Osteoblast (primary cell): ENCODE measurements at places on chromosomes 12 and 14.
A peak's percentile ranks its signal among the peaks of the same experiment; 100 is the strongest.

DNA sequence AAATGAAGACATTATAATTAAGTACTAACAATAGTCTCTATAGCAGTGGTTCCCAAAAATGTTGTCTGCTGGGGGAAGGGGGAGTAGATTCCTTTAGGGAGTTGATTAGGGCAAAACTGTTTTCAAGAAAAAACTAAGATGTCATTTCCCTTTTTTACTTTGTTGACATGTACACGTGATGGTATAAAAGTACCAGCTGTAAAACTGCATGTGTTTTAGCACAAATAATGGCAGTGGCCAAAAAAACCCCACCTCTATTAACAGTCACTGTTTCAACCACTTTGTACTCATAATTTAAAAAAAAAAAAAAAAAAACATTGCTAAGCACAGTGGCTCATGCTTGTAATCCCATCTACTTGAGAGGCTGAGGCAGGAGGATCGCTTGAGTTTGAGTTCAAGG, 61.7 kb downstream of the PPP1R12A start:
- DNase-seq: no peak

DNA sequence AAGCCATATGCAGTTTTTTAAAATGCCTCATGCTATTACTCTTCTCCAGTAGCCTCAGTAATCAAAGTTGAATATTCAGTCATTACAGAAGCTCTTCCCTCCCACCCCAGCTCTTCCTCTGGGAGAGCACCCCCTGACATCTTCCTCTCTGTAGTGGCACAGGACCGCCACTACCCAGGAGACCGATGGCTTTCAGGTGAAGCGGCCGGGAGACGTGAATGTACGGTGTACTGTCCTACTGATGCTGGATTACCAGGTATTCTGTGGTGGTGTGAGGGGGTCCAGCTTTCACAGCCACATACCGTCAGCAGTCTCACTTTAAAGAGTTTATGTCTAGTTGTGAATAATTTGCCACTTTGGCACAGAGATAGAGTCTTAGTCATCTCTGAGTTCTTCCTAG, 4.6 kb downstream of the SMARCD1 start:
- no peak for DNase-seq

DNA sequence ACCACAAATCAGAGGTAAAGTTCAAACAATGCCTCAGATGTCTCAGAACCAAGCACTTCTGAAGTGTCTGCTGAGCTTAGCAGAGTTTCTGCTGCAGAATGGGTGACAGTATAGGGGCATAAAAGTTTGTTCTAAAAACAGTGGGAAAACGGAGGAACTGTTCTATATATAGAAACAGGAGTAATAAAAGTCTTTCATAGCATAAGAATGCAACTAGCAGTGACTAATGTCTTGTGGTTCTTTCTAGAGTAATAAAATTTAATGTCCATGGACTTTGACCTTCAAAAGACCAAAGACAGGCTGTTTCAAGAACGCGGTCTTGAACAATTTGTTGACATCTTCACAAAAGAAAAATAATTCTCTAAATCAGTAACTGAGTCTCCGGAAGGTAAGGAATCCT, 107.5 kb upstream of the FAR2 start:
- peak; percentile 65 for DNase-seq

DNA sequence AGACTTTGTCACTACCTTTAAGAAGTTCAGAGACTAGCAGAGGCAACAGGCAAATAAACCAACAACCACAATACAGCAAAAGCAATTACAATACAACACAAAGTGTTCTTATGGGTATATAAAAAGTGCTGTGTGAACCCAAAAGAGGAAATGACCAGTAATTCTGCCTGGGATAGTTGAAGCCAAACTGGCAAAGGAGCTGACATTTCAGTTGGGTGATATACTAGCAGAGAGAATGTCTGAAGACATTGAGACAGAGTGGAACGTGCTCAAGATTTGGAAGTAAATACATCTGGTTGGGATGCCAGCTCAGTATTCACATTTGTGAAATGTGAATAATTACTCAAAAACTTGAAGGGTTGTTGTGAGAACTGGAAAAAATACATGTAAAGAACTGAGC, 80.6 kb upstream of the GTF2A1 start:
- DNase-seq: no peak

GRCh38 chr12:50402264-50403000, 1.7 kb downstream of the LARP4 start:
- peak; percentile 36 for DNase-seq

DNA sequence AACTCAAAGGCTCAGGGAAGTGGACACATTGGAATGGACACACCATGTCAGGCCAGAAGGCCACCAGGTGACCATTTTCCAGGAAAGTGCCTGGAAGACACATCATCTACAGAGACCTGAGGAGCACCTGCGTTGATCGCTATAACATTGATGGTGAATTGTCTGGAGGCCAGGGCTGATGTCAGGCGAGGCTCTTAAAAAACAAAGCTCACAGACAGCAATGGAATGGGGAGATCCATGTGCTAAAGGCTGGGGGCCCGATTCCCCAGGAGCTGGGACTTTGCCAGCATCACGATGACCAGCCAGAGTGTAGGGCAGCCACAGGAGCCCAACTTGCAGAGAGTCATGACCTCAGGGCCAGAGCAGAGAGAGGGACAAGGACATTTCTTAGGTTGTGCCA, 30.3 kb downstream of the DIO3 start:
- peak; percentile 74 for DNase-seq

GRCh38 chr14:31944256-31945073, 132.6 kb upstream of the ARHGAP5 start:
- DNase-seq: no peak

GRCh38 chr14:65476942-65477318, 64.4 kb downstream of the FUT8 start:
- DNase-seq: no peak

DNA sequence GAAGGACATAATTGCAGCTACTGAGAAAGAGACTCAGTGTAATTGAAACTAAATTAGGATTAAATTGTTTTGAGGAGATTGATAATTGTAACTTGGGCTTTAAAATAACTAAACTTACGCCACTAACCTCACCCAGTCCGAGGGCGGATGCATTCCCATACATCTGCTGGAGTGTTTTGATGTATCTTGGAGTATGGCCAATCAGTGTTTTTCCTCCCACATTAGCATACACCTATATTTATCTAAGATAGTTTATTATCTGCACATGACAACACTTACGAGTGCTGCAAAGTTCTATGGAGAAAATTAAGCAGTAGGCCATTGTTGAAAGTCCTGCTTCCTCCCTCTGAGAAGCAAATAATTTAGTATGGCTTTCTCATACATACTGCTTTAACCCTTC, 184.7 kb upstream of the PLEKHG7 start:
- no peak for DNase-seq

DNA sequence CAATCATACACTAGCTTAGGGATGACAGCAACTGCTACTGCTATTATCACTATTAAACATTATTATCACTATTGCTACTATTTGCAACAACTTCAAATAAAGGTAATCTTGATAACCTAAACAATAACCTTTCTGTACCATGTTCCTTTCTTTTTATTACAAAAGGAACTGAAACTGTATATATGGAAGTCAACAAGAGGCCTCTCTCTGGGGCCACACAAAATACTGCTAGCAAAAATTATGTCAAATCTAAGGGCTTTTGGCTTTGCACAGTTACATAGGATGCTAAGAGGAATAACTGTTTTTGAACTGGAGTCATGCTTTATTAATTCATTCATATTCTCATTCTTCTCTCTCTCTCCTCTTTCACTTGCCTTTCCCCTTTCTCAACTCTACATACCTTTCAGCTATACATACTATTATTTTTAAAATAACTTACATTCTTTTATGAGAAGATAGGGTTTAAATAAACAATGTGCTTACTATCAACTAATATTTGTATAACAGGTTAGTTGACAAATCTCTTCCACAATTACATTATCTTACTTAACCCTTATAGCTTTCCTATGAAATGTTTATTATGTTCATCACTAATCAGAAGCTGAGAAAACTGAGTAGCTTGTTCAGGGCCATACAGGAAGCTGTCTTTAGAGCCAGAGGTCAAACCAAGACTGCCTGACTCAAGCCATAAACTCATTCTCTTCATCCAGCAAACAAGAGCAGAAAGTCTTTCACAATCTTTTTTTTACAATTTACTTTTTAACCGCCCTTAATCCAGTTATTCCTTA, 25.7 kb downstream of the SPTSSA start:
- DNase-seq: no peak

- no peak for DNase-seq
Observed at GRCh38 chr12:51051787-51052186, 3.7 kb downstream of the LETMD1 start.

DNA sequence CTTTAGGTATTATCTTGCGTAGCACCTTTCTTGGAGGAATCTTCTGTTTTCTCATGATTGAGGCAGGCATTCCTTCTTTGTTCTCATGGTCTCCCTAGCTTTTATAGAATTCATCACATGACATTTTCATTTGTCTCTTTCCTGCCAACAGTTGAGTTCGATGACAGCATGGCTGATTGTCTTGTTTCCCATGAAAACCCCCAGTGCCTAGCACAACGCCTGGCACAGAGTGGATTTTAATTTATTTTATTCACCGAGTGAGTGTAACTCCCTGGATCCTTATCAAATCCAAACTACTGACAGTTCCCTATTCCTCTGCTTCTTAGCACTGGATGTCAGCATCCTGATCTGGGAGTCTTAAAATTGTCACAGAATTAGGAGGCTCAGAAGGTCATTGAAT, 182.6 kb downstream of the SUDS3 start:
- no peak for DNase-seq

GRCh38 chr12:64532734-64533351, 77.5 kb upstream of the RASSF3 start:
- no peak for DNase-seq

DNA sequence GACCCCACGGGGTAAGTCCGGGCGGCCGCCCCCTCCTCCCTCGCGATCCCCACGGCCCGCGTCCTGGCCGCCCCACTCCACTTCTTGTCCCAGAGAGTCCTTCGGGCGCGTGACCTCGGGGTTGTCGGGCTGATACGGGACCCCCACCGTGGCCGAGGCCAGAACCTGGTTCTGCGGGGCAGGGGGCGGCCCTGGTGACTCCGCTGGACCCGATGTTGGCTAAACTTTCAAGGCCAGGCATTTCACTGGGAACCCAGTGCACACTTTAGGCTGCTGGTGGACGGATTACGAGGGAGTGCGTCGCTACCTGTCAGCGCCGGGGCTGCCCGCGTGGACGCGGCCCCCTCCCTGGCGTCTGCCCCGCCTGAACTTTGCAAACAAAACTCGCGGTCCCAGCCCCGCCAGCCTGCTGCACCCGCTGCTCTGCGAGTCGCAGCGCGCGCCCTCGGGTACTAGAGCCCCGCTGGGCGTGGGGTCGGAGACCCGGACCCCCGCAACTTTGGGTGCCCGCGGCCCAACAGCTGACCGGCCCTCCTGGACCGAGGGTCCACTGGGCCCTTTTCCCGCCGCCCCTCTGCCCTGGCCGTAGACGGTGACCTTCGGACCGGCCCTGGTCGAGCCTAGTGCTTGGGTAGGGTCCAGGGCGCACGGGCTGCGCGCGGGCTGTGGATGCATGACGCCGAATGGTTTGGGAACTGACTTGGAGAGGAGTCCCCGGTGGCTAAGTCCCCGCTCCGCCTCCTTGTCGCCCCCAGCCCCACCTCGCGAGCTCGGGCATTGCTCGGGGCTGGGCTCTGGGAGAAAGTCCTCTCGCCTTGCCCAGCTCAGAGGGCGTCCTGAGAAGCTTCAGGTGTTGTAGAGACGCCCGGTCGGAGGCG, 624 bp downstream of the RIN3 start:
- peak; percentile 94 for DNase-seq

DNA sequence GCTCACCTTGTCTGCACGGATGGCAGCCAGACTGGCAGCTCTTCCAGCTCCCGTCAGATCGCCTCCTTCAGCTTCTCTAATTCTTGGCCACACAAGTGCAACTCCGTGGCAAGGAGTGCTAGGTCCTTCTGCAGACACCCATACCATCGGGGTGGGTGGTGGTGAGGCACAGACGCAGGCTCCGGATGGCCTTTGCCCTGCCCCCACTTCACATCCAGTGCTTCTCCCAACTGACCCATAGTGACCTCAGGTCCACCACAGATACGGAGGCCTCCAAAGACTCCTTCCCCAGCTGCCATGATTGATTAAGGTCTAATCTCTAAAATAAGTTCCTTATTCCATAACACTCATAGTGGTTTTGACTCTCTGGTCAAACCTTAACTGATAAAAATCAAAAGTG, 19.9 kb upstream of the CD27 start:
- no peak for DNase-seq

- DNase-seq: peak; percentile 29
Observed at GRCh38 chr12:124705545-124706138, 138.2 kb upstream of the NCOR2 start.

DNA sequence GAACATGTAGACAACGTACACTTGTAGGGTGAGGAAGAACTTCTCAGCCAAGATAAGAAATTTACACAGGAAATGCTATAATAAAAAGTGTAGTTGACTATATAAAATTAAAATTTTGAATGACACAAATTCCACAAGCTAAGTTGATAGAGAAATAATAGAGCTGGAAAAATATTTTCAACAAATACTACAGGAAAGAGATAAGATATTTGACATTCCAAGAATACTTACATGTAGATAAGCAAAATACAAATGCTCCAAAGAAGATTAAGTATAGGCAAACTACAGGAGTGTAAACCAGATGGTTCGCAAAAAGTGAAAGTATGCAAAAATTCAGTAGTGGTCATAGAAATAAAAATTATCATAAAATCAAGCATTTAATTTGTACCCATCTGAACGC, 49.2 kb upstream of the ANP32D start:
- DNase-seq: no peak

DNA sequence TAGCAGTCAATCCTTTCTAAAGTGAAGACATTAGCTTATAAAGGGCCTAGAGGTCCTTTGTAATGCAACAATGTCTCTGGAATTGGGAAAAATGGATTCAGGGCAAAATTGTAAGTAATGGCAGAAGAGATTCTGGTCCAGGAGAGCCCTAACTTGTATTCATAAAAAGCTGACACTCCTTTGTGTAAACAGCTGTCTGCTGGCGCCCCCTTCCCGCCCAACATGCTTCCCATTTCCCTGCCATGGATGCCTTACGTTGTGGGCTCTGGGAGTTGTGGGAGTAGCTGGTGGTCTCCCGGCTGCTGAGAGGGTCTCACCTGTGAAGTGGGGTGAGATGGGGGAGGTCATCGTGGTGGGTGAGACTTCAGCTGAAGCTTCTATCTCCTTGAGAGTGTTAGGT, 2.3 kb downstream of the ACRBP start:
- DNase-seq: peak; percentile 68

GRCh38 chr12:74431801-74432200, 105.8 kb upstream of the ATXN7L3B start:
- no peak for DNase-seq

DNA sequence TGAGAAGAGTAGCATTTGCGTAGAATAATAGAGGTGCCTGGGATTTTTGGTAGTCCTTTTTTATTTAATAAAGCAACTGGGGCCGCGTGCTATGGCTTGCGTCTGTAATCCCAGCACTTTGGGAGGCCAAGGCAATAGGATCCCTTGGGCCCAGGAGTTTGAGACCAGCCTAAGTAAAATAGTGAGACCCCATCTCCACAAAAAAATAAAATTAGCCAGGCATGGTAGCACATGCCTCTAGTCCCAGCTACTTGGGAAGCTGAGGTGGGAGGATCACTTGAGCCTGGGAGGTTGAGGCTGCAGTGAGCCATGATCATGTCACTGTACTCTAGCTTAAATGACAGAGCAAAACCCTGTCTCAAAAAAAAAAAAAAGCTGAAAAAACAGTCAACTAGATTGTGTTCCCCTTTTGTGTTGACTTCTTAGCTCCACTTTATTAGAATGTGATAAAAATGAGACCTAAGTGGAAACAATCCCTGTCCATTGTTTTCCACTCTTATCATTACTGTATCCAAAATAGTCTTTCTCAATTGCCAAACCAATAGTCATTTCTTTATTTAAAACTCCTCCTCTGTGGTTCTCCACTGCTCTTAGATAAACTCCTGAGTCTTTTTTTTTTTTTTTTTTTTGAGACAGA, 7.4 kb downstream of the PRKCH start:
- no peak for DNase-seq
